M059J (cell line): ENCODE measurements at places on chromosomes 5 and 9. TPM values are rescaled to one million over a fixed set of nuclear protein-coding genes. Genes with fewer than 3 reads are reported as not detected.

DNA sequence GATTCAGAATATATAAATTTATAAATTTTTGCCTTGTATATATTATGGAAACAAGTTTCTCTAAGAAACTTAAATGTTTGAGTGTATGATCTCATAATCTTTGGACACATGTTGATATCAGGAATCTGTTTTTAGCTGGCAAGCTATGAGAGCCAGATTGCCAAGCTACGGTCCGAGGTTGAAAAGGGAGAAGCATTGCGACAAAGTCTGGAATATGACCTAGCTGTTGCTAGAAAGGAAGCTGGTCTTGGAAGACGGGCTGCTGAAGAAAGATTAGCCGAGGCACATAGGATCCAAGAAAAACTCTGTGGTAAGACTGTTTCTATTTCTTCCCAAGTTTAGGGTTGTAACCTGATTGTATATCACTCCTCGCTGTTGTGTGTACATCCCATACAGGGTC lies 25.9 kb downstream of the CCDC171 start:
- no peak for DNase-seq

DNA sequence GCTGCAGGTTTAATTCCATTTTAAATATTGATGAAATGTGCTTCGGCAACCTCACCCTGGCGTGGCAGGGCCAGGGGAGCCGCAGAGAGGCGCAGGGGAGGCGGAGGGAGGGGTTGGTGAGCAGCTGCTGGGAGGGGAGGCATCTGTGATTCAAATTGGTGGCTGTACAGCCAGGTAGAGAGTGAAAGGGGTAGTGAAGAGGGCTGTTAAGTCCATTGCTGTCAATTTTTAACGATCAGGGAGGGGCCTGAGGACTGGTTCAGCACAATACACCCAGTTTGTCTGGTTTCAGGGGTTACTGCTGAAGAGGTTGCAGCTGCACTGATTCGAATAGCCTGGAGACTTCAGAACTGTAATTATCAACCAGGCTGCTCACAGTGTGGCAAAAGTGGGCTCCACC lies 31.3 kb downstream of the LHX6 start:
- no peak for DNase-seq

GRCh38 chr9:93115486-93116071 lies 18.5 kb downstream of the NINJ1 start:
- DNase-seq = no peak

The ANKRD31 gene
- 0.02 TPM in 1 of 2 replicates, not detected in the other for total RNA-seq

- no peak for DNase-seq
Observed at GRCh38 chr9:133514460-133515239, 10.1 kb downstream of the MYMK start.

The FOXD4 gene
- 0.05 TPM in 1 of 2 replicates, not detected in the other for total RNA-seq

The SEMA6A gene
- not detected in 2 replicates for total RNA-seq

- peak; percentile 61 for DNase-seq
Observed at GRCh38 chr9:85569988-85570387, 171.8 kb downstream of the AGTPBP1 start.

The IL9 gene
- not detected in 2 replicates for total RNA-seq

- no peak for DNase-seq
Observed at GRCh38 chr5:165227515-165227914, 1722.1 kb downstream of the MAT2B start.

The CD72 gene
- total RNA-seq = 0.05 and 4.1 TPM in 2 replicates

The ASTN2 gene
- 4.2 and 4.3 TPM in 2 replicates for total RNA-seq

DNA sequence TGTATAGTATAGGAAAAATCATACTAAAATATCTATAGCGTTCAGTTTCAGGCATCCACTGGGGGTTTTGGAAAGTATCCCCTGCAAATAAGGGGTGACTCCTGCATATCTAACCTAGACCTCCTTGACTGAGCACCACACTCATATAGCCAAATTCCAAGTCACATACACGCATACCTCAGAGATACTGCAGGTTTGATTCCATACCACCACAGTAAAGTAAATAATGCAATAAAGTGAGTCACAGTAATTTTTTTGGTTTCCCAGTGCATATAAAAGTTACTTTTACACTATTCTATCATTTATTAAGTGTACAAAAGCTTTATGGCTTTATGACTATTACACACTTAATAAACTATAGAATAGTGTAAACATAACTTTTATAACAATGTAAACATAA lies 151.3 kb downstream of the CCDC192 start:
- DNase-seq = no peak

The ABCA2 gene
- 9.2 and 10.2 TPM in 2 replicates for total RNA-seq

DNA sequence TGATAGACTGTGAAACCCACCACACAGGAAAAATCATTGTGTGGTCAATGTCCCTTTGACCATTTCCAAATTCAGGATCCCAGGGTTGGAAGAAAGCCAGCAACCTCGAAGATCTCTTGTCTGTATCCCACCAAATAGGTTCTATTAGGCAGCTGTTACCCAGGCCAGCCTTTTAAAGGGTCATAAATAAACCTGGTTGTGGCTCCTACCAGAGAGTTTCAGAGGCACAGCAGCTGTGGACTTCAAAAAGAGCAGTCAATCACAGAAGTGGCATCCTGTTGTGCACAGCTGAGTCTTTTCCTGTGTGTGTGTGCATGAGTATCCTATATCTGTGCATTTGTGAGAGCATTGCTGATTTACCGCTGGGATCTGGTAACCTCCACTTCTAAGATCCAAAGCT lies 23.7 kb upstream of the OR2S2 start:
- no peak for DNase-seq

GRCh38 chr5:103907001-103907400 lies 344.4 kb upstream of the NUDT12 start:
- no peak for DNase-seq

The SLC6A18 gene
- not detected in 2 replicates for total RNA-seq

- no peak for DNase-seq
Observed at GRCh38 chr9:133539991-133540697, 5.6 kb downstream of the ADAMTSL2 start.

GRCh38 chr9:3730511-3730922 lies 204.7 kb upstream of the RFX3 start:
- DNase-seq = no peak

DNA sequence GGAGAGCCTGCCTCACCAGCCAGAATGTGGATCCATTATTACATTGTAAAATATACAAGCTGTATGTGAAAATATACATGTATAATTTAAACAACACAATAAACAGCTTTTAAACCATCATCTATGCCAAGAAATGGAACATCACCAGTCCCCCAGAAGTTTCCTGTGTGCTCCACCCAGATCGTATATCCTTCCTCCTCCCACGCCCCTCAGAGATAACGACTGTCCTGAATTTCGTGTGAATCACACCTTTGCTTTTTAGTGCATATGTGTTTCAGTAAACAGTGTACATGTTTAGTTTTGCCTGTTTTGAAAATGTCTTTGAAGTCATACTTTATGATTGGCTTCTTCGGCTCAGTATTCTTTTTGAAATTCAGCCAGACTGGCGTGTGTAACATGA lies 134.6 kb upstream of the MYO10 start:
- no peak for DNase-seq

DNA sequence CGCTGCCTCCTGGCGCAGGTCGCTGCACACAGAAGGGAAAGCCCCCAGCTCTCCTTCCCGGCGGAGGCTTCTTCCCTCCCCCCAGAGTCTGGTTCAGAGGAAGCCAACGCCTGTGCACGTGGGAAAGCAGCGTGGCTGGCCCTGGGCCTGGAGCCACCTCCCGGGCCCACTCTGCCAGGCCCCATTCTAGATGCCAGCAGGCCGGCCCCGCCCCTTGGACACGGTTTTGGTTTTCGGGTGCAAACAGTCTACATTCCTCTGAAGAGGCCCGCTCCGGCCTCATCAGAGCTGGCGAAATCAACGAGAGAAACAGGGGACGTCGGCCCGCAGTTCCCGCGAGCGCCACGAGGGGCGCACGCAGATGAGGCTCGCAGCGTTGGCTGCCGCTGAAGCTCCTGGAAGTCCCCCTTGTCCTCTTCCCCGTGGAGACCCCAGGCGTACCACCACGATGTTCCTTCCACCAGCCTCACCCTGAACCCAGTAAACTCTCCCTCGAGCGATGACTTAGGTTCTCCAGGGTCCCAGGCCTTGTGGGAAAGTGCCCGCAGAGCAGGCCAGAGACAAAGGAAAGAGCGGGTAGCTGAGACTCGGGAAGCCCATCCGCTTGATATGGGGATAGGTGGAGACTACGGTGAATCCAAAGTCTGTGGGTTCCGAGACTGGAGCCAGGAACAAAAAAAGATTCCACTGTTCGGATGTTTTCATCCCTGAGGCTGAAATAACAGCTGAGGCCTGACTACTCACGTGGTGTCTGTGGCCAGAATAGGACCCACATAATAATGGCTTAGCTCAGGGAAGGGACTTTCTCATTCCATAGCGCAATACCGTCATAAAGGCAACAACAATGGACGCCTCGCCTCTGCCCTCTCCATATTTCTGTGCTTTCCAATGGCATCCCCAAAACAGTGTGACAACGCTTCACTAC lies 64.2 kb downstream of the KLF4 start:
- peak; percentile 59 for DNase-seq

DNA sequence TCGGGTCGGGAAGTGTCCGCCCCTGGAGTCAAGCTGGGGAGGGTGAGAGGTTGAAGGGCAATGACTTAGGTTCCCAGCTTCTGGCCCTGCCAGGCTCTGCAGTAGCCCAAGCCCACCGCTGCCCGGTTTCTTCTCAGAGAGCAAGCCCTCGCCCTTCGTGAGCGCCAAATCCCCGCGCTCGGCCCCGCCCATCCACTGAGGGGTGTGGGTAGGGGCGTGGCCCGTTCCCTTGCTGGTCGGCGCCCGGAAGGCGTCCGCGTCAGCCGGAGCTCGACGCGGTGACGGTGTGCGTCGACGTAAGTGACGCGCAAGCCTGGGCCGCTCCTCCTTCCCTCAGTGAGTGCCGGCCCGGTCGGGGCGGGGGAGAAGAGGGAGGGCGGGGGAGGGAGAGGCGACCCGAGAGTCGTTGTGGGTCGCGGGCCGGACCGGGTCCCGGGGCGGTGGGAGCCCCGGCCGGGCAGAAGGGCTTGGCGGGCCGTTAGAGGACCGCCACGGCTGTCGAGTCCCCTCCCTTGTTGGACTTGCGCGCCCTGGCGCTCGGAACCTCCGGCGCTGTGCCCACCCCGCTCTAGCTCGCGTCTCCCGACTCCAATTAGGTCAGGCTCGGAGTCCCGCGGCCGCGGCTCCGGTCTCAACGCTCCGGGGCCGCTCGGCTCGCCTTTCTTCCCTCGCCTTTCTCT lies 659 bp downstream of the ZNF131 start:
- DNase-seq = peak; percentile 96

GRCh38 chr5:76685704-76686103 lies 30.2 kb upstream of the F2R start:
- peak; percentile 23 for DNase-seq

DNA sequence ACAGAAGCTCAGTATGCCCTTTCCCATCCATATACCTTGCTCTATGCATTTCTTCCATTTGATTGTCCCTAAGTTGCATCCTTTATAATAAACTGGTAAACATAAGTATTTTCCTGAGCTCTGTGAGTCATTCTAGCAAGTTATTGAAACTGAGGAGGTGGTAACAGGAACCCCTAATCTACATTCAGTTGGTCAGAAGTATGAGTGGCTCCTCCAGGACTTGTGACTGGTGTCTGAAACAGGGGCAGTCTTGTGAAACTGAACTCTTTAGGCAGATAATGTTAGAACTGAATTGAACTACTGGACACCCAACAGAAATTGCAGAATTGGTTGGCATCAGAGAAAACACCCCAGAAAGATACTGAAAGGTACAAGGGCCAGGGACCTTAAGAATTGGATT lies 133.1 kb upstream of the POU5F2 start:
- peak; percentile 5 for DNase-seq

- DNase-seq = no peak
Observed at GRCh38 chr9:7777771-7778170, 21.8 kb downstream of the DMAC1 start.

The SLC12A2 gene
- 25.0 and 48.9 TPM in 2 replicates for total RNA-seq

- DNase-seq = no peak
Observed at GRCh38 chr5:156109317-156110023, 217.5 kb upstream of the SGCD start.

- DNase-seq = no peak
Observed at GRCh38 chr9:13002740-13003139, 227.9 kb downstream of the LURAP1L start.

GRCh38 chr5:105132581-105132980 lies 1570.0 kb upstream of the NUDT12 start:
- no peak for DNase-seq

The CLINT1 gene
- 50.6 and 71.5 TPM in 2 replicates for total RNA-seq

The PARP8 gene
- 1.9 and 4.1 TPM in 2 replicates for total RNA-seq

DNA sequence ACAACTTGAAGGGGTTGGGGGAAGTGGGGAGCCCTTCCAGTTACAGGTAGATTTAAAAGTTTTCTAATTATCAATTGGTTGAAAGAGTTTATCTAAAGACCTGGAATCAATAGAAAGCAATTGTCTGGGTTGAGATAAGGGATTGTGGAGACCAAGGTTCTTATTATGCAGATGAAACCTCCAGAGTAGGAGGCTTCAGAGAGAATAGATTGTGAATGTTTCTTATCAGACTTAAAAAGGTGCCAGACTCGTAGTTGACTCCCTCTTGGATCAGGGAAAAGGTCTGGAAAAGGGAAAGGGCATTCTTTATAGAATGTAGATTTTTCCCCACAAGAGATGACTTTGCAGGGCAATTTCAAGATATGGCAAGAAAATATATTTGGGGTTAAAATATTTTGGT lies 100.8 kb downstream of the GADD45G start:
- no peak for DNase-seq

The FAM81B gene
- total RNA-seq = 0.54 TPM in 1 of 2 replicates, not detected in the other

DNA sequence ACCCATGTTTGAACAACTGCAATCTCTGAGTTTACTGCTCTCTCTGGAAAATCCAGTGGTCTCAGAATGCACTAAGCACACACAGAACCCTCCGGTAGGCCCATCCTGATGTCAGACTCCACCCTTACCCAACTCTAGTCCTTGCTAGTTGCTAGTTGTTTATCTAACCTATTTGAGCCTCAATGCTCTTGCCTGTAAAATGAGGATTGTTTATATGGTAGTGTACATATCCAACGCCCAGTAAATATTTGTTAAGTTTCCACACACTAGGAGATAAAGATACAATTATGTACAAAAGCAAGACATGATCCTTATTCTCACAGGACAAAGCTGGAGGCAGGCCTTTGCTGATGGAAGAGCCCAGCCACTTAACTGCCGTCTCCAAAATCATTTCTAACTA lies 192.2 kb downstream of the SPOCK1 start:
- DNase-seq = no peak

- DNase-seq = peak; percentile 23
Observed at GRCh38 chr5:106964132-106964531, 706.6 kb downstream of the EFNA5 start.

- no peak for DNase-seq
Observed at GRCh38 chr5:170573114-170573513, 69.3 kb downstream of the KCNIP1 start.

DNA sequence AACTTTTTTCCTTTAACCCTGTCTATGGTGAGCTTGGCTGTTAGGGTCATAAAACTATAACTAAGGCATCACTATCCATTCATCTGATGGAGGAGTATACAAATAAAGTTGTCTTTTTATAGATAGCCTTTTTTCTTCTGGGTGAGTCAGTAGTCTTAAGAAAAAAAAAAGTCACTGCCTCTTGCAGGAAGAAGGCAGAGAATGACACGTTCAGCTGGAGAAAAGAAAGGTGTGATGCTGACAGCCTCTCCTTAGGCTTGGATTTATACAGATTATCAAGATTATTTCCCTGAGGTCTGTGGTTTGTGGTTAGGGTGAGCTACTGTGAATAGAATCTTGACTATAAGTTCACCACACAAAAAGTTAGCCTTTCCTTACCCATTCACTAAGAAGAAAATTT lies 23.0 kb downstream of the EPB41L4B start:
- peak; percentile 98 for DNase-seq

The NMUR2 gene
- not detected in 2 replicates for total RNA-seq

- DNase-seq = peak; percentile 5
Observed at GRCh38 chr5:98605426-98605825, 168.0 kb upstream of the RGMB start.
